Stimulated activated CD4-positive, alpha-beta T cell treated with anti-CD3 and anti-CD28 coated beads, Interleukin-12 subunit alpha, Interleukin-12 subunit beta, amount 100 ng/mL, for 48 hours (primary cell): ENCODE measurements at places on chromosomes 6 and 20.
A peak's percentile ranks its signal among the peaks of the same experiment; 100 is the strongest.

DNA sequence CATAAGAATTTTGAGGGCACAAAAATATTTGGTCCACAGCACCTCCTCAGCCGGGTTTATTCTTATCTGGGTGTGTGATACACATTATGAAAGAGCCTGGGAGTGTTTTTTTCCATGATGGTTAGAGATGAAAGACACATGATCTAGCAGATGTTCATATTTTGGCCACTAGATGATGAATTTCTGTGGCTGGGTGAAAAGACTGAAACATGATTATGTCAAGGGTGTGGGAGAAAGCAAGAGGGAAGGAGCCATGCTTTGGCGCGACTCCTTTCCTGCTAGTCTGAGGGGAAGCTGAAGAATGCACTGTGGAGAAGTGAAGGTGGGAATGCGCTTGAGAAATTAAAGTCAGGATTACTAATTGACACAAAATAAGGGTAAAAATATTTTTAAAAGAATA is 102.3 kb downstream of the SH3BGRL2 start:
- DNase-seq, result no peak

DNA sequence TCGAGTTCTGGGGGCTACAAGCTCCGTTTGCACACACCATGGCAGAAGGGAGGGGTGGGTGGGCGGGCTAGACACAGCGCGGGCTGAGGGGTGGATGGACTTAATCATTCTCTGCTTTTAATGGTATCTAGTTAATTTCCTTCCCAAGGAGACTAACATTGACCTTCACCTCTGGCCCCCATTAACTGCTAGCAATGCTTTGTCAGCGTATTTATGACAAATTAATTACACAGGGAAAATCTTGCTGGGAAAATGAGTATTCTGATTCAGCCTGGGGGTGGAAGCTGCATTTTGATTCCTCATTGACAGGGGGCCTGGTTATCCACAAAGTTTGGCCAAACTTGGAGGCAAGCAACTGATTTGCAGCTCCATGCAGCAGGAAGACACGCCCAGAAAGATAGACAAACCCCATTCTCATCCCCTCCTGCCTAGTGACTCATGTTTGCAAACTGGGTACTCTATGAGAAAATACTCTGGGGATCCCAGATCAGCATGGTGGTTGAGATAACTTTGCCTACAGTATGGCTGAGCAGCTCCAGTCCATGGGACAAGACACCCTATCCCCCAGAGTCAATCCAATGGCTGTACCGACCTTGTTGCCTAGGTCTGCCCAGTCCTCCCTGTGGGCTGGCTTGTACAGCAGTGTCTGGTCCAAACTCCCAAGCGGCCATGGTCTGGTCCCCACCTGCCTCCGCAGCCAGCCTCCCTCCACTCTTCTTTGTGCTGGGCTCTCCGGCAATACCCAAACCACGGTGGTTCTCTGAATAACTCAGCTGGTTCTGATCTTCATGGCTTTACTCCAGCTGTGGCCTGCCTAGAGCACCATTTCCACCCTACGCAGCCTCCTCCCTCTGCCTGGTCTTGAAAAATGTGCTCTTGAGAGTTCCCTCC is 19.7 kb downstream of the ZBP1 start:
- no peak for DNase-seq

DNA sequence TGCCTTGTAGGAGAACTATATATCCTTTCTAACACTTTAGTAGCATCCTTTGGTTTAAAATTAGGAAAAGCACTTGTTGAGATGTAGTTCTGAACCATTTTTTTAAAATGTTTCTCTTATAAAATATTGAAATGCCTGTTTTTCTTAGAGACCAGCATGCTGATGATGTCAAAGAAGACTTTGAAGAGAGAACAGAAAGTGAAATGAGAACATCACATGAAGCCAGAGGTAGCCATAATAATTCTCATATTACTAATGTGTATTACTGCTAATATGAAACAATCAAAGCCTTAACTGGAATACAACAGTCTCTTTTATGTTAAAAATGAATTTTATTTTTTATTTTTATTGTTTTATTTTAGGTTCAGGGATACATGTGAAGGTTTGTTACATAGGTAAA is 102.0 kb downstream of the SAMD3 start:
- no peak for DNase-seq

- DNase-seq, result no peak
These were observed 88.0 kb upstream of the ELOVL5 start for GRCh38 chr6:53436526-53437303.

GRCh38 chr6:148407372-148407771 is 64.7 kb downstream of the SASH1 start:
- no peak for DNase-seq

- DNase-seq, result no peak
These were observed 52.0 kb upstream of the KLHL31 start for GRCh38 chr6:53717566-53717965.

- DNase-seq, result peak; percentile 95
These were observed 6.9 kb upstream of the MOG start for GRCh38 chr6:29649701-29650673.

DNA sequence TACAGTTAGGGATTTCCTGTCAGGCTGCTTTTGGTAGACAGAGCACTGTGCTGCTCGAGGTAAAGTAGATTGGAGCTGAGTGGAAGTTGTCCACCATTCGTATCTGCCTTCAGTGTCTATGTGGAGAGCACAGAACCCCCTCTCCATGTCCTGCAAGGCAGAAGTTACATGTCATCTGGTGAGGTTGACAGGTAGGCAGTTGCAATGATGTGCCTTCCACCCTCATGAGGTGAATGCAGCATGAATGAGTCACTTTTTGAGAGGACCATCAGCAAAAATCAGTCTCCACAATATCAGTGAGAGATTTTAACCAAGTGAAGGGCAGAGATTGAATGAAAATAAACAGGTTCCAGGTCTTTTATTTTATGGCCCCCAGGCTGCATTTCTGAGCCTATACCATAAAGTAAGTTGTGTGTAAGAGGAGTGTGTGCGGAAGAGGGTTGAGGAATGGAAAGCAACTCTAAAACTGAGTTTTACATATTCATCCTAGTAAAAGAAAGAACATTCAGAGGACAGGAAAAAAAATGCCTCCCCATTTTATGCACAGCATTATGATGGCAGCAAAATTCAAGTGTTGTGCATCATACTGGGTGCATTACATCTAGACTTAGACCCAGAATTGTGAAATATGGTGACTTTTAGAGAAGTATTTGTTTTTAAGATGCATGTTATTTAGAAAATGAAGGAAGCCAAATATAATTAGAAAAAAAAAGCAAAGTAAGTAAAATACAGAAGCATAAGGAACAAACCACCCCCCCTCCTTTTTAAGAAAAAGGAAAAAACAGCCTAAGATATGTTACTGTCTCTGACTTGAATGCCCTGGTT is 15.8 kb downstream of the TRAPPC3L start:
- DNase-seq, result no peak

DNA sequence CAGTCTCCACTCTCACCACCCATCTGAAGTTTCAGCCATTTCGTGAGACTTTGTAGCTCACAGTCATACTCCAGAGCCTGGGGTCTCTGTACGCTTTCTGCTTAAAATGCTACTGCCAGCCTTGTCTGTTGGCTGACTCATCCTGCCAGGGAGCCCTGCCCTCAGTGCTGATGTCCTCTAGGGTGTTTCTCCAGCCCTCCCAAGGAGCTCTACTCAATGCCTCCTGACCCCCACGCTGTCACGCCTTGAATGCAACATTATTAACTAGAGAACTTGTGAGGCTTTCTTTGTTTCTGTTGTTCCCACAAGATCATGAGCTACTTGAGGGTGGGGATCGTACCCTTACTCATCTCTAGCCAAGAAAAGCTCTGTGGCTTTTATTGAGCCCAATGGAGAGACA is 20.1 kb downstream of the KIF16B start:
- DNase-seq, result no peak

GRCh38 chr6:170444811-170445211 is 108.3 kb downstream of the PSMB1 start:
- DNase-seq, result no peak

GRCh38 chr20:63750807-63751470 is 11.4 kb downstream of the SLC2A4RG start:
- DNase-seq, result peak; percentile 52

DNA sequence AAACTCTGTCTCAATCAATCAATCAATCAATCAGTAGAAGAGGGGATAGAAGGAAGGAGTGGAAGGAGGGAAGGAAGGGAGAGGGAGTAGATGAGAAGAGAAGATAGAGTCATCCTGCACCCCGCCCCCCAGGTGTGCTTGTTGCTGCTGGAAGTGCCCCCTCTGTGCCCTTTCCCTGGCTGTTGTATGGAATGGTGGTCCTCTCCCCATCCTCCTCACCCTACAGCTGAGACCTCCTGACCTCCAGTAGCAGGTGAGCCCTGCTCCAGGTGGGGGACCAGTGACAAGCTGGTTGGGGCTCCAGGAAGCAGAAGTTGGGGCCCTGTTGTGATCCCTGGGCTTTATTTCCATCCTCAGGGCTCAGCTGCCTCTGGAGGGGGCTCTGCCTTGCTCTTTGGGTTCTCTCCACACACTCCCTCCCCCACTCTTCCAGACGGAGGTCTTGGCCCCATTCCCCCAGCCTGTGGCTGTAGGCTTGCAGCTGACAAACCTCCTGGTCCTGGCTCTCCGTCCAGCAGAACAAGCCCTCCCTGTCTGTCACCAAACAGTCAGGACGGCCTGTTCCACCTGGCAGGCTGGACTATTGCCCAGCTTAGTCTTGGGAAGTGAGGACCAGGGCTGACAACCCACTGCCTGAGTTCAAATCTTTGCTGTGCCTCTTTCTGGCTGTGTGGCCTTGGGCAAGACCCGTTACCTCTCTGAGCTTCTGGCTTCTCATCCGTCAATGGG is 26.0 kb upstream of the SCRT2 start:
- DNase-seq, result no peak

GRCh38 chr20:50868509-50869495 is 62.4 kb downstream of the ADNP start:
- DNase-seq, result no peak

GRCh38 chr6:22699151-22699550 is 129.8 kb downstream of the HDGFL1 start:
- DNase-seq, result no peak

- DNase-seq, result no peak
These were observed 16.1 kb upstream of the CCN6 start for GRCh38 chr6:112037783-112038216.

DNA sequence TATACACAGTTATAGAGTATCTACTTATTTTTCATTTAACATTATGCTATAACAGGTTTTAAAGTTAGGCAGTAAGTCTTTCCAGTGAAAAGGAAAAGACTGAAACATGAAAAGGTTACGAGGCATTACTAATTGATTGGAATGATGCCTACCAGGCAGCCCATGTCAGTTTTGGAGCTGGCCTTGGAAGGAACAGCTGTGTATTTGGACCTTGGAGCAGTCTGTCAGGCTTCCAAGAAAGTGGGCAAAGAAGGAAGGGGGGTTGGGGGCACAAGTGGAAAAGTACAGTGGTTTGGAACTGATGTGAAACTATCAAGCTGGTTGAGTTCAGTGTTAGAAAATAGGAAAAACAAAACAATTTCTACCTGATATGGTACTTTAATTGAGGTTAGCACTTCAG is 41.7 kb downstream of the SLC16A10 start:
- DNase-seq, result no peak

- no peak for DNase-seq
These were observed 49.6 kb upstream of the PHIP start for GRCh38 chr6:79127660-79128059.

- DNase-seq, result no peak
These were observed 177.5 kb downstream of the CDC5L start for GRCh38 chr6:44564906-44565524.

- DNase-seq, result no peak
These were observed 44.4 kb downstream of the RSPO3 start for GRCh38 chr6:127162836-127163235.

DNA sequence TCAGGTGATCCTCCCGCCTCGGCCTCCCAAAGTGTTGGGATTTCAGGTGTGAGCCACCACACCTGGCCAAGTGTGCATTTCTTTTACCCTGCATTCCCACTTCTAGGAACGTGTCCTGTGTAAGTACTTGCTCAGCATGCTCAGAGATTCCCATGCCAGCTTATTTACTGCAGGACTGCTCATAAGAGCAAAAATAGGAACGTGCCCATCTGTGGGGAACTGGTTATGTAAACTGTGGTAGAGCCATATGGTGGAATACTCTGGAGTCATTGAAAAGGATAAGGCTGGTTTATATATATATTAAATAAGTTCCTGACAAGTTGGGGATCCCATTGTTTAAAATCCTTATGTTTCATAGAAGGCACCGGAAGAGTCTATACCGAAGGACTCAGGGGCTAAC is 38.2 kb upstream of the FANCE start:
- DNase-seq, result no peak

GRCh38 chr6:148251891-148252290 is 90.7 kb upstream of the SASH1 start:
- no peak for DNase-seq

GRCh38 chr6:116971959-116972358 is 94.9 kb downstream of the RFX6 start:
- DNase-seq, result peak; percentile 20

- no peak for DNase-seq
These were observed 15.8 kb downstream of the CAGE1 start for GRCh38 chr6:7373739-7374138.

GRCh38 chr6:117629119-117629660 is 26.9 kb upstream of the GOPC start:
- DNase-seq, result no peak

- DNase-seq, result peak; percentile 3
These were observed 329.8 kb upstream of the SOX4 start for GRCh38 chr6:21263531-21264287.

DNA sequence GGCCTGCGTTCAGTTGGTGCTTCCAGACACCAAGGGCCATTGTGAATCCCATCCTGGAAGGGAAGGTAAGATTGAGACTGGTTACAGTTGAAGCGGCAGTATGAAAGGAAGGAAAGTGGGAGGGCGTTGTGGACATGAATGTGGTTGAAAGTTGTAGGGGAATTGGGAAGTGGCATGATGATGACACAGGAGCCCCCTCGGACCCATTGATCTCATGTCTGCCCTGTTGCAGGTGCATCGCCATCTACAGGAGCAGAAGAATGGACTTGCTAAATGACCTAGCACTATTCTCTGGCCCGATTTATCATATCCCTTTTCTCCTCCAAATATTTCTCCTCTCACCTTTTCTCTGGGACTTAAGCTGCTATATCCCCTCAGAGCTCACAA is 5.5 kb downstream of the HLA-DQA1 start:
- no peak for DNase-seq

DNA sequence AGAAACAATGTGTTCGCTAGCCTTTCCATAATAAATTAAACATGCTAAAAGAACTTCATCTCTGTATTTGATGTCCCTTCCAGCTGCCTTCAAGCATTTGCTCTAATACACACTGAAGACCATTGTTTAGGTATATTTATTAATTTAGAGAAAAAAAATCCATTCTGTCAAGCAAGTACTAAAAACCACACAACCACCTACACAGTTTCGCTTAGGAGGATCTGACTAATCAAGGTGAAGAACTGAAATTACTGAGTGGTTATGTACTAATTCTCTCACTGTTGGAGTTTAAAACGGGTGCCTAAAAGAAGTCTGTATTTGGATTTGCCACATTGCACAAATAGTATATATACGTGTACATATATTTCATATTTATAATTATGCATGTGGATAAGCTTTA is 58.9 kb downstream of the GMDS start:
- DNase-seq, result no peak

GRCh38 chr6:170174124-170174770 is 116.6 kb downstream of the DLL1 start:
- no peak for DNase-seq

- DNase-seq, result no peak
These were observed 61.6 kb downstream of the MDGA1 start for GRCh38 chr6:37636116-37636515.
